ENCODE measurements at places on chromosomes 1 and 21. TPM values are rescaled to one million over a fixed set of nuclear protein-coding genes. Genes with fewer than 3 reads are reported as not detected.

The FOXD3 gene
- not detected for total RNA-seq

The DCDC2B gene
- total RNA-seq, result not detected

The OR2T33 gene
- not detected for total RNA-seq

The APP gene
- 316 TPM for total RNA-seq

The WDR64 gene
- 0.07 TPM for total RNA-seq

The LCE3A gene
- not detected for total RNA-seq

The SH2D2A gene
- 0.60 TPM for total RNA-seq

The INPP5B gene
- 16.3 TPM for total RNA-seq

The KCNJ9 gene
- not detected for total RNA-seq

GRCh38 chr1:60171801-60172200 lies 98.2 kb upstream of the C1orf87 start:
- H3K4me1 ChIP-seq, result no peaks in the 10 kb centered on the region
- DNase-seq, result no peak
- no peak overlapping the region for H3K4me3 ChIP-seq
- H3K36me3 ChIP-seq, result no peaks in the 10 kb centered on the region
- H3K27ac ChIP-seq, result no peak overlapping the region

DNA sequence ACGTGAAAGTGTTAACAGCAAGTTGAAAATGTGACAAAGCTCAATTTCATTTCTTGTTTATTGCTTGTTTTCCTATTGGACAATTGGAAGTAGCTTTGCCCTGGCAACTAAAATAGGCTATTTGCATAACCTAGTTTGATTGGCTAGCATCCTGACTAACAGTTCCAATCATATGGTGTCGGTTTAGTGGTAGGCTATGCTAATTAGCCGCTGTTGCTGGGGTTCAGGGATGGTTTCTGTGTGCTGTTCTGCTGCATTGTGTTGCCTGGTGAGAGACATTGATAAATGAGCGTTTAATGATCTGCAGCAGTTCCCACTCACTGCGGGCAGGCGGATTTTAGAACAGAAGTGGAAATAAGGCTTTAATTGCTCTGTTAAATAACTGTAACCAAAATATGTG lies 68.5 kb downstream of the DYRK1A start:
- no peaks in the 10 kb centered on the region for H3K4me1 ChIP-seq
- H3K27ac ChIP-seq, result no peak overlapping the region
- peak; percentile 60 for DNase-seq
- no peaks in the 10 kb centered on the region for H3K36me3 ChIP-seq
- H3K27me3 ChIP-seq, result no peaks in the 10 kb centered on the region
- no peak overlapping the region for H3K4me3 ChIP-seq

- no peak overlapping the region for H3K4me3 ChIP-seq
- DNase-seq, result no peak
- H3K36me3 ChIP-seq, result no peaks in the 10 kb centered on the region
- H3K27me3 ChIP-seq, result no peaks in the 10 kb centered on the region
- no peaks in the 10 kb centered on the region for H3K4me1 ChIP-seq
- no peak overlapping the region for H3K27ac ChIP-seq
Observed at GRCh38 chr1:93155335-93155734, 24.9 kb downstream of the TMED5 start.

GRCh38 chr21:41875086-41875485 lies 4.1 kb downstream of the PRDM15 start:
- no peaks in the 10 kb centered on the region for H3K36me3 ChIP-seq
- no peaks in the 10 kb centered on the region for H3K27me3 ChIP-seq
- peaks cover 9% of the 10 kb centered on the region for H3K4me1 ChIP-seq
- DNase-seq, result no peak
- no peak overlapping the region for H3K27ac ChIP-seq

- no peaks in the 10 kb centered on the region for H3K27me3 ChIP-seq
- H3K36me3 ChIP-seq, result no peaks in the 10 kb centered on the region
- no peak for DNase-seq
- H3K27ac ChIP-seq, result peak overlapping the region; percentile 31
Observed at GRCh38 chr21:36807422-36807928, 108.6 kb downstream of the SIM2 start.

DNA sequence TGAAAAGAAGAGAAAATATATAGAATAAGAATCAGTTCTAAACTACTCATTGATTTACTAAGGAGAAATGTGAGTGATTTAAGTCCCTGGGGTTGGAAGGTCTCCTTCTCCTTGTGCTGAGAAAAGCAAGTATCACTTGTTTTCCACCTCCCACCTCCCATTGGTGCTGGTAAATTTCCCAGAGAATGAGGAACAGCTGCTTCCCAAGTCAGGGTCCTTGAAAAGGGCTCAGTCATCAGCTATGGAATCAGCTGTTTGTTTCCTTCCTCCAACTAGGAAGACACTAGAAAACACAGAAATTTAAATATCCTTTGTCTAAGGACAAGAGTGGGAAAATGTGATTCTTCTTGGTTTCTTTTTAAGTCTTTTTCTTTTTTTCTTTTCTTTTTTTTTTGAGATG lies 131.3 kb upstream of the C1orf21 start:
- H3K36me3 ChIP-seq, result no peaks in the 10 kb centered on the region
- no peak overlapping the region for H3K4me3 ChIP-seq
- no peak overlapping the region for H3K27ac ChIP-seq
- DNase-seq, result no peak
- H3K4me1 ChIP-seq, result no peaks in the 10 kb centered on the region

DNA sequence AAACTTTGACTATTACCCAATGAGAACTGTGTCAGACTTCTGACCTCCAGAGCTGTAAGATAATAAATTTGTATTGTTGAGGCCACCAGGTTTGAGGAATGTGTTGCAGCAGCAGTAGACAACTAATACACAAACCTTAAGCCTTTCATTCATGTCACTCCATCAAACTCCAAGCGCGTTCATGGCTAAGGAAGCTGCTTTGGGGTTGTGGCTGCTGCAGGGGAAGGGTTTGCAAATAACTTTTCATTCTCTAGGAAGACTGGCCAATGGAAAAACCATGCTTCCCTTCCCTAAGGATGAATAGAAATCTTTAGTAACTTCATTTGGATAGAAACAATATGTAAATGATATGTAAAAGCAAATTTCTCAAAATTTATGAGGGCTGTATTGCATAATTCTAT lies 170.4 kb downstream of the RHOU start:
- H3K4me1 ChIP-seq, result peaks cover 53% of the 10 kb centered on the region
- no peak overlapping the region for H3K4me3 ChIP-seq
- H3K27me3 ChIP-seq, result no peaks in the 10 kb centered on the region
- no peak for DNase-seq
- no peak overlapping the region for H3K27ac ChIP-seq

DNA sequence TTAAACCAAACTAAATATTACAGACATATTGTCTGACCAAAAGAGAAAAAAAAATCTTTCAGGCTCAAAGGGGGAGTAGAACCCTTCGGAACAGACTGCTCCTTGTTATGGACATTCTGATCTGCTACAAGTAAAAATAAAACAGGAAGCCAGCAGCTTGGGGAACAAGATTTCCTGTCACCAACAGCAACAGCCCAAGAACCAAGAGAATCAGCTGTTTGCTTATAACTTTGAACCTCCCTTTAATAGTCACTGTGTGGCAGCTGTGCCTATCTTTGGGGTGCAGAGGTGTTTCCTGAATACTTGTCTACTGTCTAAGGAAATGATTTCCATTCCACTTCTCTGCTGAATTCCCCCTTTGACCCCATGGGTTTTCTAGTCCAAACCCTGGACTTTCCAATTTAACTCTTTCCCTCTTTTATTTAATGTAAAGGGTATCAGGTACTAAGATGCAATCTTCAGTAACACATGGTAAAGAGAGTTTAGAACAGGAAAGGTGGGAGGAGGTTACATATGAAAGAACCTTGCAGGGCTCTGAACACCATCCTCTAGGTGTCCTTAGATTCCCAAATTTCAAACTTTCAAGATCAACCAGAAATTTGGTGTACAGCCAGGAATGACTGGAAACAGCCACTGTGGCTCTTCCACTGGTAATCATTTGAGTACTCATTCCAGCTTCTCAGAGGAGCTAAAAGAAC lies 38.6 kb downstream of the GPR3 start:
- H3K27me3 ChIP-seq, result no peaks in the 10 kb centered on the region
- no peak overlapping the region for H3K4me3 ChIP-seq
- peaks cover 44% of the 10 kb centered on the region for H3K4me1 ChIP-seq
- H3K36me3 ChIP-seq, result no peaks in the 10 kb centered on the region
- H3K27ac ChIP-seq, result no peak overlapping the region

GRCh38 chr21:34912022-34912945 lies 136.8 kb downstream of the RUNX1 start:
- H3K4me1 ChIP-seq, result peaks cover 16% of the 10 kb centered on the region
- no peaks in the 10 kb centered on the region for H3K27me3 ChIP-seq
- H3K4me3 ChIP-seq, result no peak overlapping the region
- H3K36me3 ChIP-seq, result no peaks in the 10 kb centered on the region
- no peak overlapping the region for H3K27ac ChIP-seq
